ENCODE measurements at places on chromosomes 2 and 18. TPM values are rescaled to one million over a fixed set of nuclear protein-coding genes. Genes with fewer than 3 reads are reported as not detected.

Gene C2orf66
- 0.34 TPM for total RNA-seq

Gene SRD5A2
- total RNA-seq, result not detected

Gene GAL3ST2
- 0.42 TPM for total RNA-seq

Gene NAGK
- 188 TPM for total RNA-seq

Gene CFLAR
- total RNA-seq, result 88.0 TPM

Gene IL1B
- total RNA-seq, result not detected

Gene SERTAD2
- total RNA-seq, result 15.7 TPM

Gene POTEI
- total RNA-seq, result 1.4 TPM

Gene DSC2
- 31.4 TPM for total RNA-seq

Gene OSR1
- 0.42 TPM for total RNA-seq

Gene CDK15
- 0.61 TPM for total RNA-seq

Gene CAPN14
- 0.25 TPM for total RNA-seq

Gene CLHC1
- total RNA-seq, result 19.8 TPM

Gene CD8B
- not detected for total RNA-seq

Gene REG1B
- total RNA-seq, result not detected

Gene RUFY4
- not detected for total RNA-seq

Gene GKN2
- total RNA-seq, result not detected

Gene DHRS9
- not detected for total RNA-seq

Gene DAW1
- total RNA-seq, result not detected

GRCh38 chr2:233047206-233047605 is 12.9 kb upstream of the INPP5D start:
- DNase-seq, result no peak

DNA sequence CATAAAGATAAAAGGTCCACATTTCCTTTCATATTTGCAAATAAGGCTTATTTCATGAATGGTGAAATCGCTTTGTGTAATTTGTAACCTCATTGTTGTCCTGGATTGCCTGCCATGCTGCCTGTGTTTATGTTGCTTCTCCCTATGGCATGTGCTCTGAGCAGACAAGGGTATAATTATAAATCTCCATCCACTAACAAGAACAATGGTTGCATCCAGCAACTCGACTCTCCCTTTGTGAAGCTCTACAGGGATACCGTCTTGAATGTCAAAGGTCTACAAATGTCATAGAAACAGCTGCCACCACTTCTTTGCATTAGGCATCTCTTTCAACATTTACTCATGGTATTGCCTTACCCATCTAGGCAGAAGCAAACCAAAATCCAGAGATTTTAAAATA is 209.6 kb downstream of the SLC8A1 start:
- DNase-seq, result no peak

- no peak for DNase-seq
Measured at GRCh38 chr2:194867328-194867727, 789.7 kb upstream of the SLC39A10 start.

DNA sequence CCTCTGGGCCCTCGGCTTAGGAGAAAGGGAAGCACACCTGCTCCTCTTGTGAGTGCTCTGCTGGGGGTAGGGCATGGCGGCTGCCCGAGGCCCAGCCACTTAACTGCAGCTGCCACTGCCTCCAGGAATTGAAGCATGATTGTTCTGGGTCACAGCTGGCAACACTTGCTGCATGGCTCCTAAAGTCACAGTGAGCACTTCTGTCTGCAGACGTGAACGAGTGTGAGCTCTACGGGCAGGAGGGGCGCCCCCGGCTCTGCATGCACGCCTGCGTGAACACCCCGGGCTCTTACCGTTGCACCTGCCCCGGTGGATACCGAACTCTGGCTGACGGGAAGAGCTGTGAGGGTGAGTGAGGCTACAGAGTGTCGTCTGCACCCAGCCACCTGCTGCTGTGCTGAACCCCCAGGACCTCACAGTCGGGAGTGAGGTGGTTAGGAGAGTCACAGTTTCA is 44.4 kb downstream of the FBLN7 start:
- DNase-seq, result peak; percentile 50

DNA sequence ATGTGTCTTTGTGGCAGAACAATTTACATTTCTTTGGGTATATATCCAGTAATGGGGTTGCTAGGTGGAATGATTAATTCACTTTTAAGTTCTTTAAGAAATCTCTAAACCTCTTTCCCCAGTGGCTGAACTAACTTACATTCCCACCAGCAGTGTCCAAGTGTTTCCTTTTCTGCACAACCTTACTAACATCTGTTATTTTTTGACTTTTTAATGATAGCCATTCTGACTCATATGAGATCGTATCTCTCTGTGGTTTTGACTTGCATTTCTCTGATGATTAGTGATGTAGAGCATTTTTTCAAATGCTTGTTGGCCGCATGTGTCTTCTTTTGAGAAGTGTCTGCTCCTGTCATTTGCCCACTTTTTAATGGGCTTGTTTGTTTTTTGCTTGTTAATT is 43.1 kb upstream of the PTH2R start:
- DNase-seq, result no peak

GRCh38 chr2:127176371-127177311 is 43.5 kb downstream of the CYP27C1 start:
- peak; percentile 38 for DNase-seq

DNA sequence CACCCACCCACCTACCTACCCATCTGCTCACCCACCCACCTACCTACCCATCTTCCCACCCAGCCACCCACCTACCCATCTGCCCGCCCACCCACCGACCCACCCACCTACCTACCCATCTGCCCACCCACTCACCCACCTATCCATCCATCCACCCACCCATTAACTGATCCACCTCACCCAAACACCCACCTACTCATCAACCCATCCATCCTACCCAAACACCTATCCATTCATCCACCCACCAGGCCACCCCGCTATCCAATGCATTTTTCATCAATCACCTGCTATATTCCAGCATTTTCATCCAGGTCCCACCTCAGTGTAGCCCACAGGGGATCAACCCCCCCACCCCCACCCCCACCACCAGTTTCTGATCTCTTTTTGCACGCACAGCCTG is 121.8 kb downstream of the GLI2 start:
- DNase-seq, result peak; percentile 3

DNA sequence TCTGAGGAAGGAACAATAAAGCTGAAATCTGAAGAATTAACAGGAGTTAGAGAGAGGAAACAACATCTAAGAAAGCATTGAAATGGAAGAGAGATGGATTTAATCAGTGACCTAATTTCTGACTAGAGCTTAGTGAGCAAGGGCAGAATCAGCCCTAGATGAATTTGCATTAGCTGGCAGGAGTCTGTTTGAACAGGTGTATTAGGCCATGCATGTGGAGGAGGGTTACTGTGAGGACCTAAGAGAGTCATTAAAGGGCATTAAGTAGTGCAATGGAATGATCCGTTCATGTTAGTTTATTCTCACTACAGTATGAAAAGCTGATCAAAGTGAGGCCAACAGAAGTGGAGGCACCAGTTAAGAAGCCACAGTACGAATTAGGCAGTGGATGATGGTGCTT is 285.3 kb downstream of the GRB14 start:
- no peak for DNase-seq

- peak; percentile 46 for DNase-seq
Measured at GRCh38 chr2:127640082-127641072, 5.6 kb upstream of the GPR17 start.

- DNase-seq, result no peak
Measured at GRCh38 chr2:222714361-222715241, 43.1 kb downstream of the MOGAT1 start.

DNA sequence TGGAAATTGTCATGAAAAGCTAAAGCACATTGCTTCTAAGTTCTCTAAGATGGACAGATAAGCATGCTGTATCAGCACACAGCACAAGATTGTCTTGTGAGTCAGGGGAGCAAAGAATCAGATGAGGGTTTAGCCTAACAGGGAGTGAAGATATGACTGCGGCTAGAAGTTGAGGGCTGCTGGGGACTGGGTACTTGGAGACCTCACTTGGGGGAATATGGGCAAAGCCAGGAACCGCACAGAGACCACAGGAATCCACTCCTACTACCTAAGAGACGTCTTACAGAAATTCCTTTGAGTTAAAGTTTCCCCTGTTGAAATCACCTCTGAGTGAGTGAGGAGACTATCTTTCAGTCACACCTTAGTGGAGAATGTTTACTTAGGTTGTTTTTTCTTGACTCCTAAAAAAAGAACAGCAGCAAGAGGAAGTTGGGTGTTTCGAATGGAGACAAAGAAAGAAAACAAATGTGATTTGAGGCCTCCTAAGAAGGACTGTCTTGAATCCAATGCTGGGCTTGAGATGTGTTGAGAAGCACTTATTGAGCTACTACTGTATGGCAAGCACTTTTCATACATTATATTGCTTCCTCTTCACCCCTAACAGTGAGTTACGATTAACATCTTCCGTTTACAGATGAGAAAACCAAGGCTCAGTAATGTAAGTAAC is 100.7 kb downstream of the ANKRD44 start:
- DNase-seq, result no peak

DNA sequence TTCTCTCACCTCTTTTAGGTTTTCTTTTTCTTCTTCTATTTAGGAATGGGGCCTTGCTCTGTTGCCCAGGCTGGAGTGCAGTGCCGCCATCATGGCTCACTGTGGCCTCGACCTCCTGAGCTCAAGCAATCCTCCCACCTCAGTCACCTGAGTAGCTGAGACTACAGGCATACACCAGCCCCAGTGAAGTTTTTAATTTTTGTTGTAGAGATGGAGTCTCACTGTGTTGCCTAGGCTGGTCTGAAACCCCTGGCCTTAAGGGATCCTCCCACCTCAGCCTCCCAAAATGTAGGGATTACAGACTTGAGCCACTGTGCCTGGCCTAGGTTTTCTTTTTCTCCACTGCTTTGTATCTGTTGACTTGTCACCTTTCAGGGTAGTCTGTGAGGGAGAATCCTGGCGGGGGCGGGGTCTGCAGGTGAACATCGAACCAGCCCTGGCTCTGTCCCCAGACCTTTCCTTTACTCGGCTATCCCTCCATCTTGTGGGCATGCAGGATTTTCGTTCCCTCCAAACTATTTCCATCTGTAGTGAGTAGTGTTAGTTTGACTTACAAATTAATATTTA is 21.7 kb downstream of the NCK2 start:
- DNase-seq, result no peak

GRCh38 chr18:36107477-36107876 is 21.7 kb downstream of the SLC39A6 start:
- no peak for DNase-seq

DNA sequence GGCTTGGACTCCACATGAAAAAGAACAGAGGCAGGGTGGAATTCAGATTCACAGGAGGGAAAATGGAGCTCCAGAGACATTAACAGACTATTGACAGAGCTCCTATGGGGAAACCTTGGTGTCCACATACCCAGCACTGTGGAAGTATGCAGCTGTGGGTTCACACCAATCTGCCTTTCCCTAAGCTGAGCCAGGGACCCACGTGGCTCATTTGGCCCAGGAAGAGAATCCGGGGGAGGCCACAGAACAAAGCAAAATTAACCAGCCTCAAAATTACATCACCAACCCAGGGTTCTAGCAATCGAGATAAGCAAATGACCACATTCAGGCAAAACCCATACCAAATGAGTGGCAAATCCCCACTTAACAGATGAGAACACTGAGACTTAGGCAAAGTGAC is 105.8 kb upstream of the TWIST2 start:
- DNase-seq, result no peak

DNA sequence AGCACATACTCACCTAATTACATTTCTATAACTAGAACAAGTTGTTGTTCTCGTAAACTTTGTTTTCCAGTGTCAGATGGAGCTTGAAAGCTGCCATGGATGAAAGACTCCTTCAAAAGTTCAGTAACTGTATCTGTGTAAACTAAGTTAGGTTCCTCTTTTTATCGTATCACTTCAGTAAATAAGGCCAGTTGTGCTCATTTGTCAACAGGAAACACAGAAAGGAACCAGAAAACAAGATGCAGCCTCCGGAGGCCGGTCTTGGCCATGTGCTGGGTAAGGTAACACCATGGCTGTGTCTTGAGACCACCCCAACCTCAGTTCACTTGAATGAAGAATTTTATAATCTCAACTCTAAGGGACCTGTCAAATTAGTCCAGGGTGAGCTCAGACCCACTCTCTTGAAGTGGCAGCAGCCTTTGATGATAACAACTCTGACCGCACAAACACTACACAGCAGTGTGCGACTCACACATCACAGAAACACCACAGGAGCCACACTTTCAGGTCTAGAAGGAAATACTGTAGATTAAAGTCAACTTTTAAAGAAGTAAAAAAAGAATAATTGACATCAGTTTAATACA is 213.8 kb downstream of the AFF3 start:
- DNase-seq, result no peak

GRCh38 chr2:41602341-41602740 is 445.5 kb upstream of the PKDCC start:
- DNase-seq, result no peak

GRCh38 chr2:120320318-120320851 is 25.6 kb upstream of the INHBB start:
- peak; percentile 6 for DNase-seq

DNA sequence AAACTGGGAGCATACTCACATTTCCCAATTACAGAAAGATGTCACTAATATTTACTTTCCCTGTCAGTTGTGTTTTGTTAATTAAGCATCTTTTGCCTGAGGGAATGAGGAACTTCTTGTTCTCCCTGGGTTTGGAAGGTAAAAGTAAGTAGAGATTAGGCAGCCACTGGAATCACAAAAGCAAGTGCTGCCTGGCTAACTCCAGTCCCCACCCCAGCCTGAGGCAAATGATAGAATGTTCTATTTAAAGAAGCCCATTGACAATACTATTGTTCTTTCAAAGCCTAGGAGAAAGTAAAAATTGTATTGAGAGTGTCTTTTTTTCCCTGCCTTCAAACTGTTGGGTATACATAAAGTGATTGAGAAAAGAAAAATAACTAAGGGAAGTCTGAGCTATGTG is 93.8 kb downstream of the MBD2 start:
- no peak for DNase-seq

GRCh38 chr2:25161055-25161781 is 7.2 kb downstream of the POMC start:
- no peak for DNase-seq

DNA sequence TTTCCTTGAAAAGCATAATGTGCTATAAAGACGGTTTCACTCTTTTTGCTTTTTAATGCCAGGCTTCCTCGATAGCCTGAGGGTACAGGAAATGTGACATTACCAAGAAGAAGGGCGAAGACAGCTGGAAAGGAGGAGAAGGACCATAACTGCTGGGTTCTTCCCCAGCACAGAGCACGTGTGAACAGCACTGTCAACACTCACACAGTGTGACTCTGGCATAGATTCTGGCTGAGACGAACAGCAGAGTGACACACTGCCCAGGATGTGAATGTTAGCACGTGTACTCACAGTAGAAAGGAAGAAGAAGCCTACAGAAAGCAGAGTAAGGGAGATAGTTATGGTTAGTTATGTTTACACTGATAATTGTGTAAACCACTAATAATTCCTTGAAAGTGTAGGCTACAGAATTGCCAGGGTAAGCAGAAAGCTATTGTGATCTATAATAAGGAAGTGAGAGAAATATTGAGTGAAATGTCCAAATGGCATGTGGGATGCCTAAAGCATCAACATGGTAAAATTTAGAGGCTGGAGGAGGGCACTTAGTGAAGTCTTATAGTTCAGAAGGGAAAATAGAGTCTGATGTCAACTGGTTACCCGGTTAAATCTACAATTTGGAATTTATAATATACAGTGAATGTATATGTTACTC is 198.2 kb downstream of the DLGAP1 start:
- DNase-seq, result no peak

Data from glutamatergic neuron (in vitro differentiated cells).